ENCODE measurements at places on chromosomes 13 and 19.

DNA sequence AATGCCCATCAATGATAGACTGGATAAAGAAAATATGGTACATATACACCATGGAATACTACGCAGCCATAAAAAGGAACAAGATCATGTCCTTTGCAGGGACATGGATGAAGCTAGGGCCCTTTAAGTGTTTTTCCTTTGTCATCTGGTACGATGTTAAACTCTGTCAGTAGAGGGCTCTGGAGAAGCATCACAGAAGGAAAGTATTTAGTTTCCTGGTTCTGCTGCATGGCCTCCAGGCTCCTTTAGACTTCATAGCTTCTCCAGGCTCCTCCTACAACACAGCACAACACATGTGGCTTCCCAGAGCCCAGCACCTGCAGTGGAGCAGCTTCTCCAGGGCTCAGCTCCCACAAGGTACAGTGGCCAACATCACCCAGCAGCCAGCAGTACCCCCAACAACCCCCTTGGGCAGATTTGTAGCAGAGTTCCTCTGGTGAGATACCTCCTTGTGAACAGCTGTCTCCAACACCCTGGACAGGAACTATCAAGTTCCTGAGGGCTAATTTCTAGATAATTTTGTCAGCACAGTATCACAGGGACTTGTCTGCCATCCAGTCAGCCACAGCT, 63.4 kb downstream of the KCTD12 start:
- no peak for DNase-seq

- no peak for DNase-seq
These were observed 2.7 kb downstream of the FFAR3 start for GRCh38 chr19:35360880-35361420.

DNA sequence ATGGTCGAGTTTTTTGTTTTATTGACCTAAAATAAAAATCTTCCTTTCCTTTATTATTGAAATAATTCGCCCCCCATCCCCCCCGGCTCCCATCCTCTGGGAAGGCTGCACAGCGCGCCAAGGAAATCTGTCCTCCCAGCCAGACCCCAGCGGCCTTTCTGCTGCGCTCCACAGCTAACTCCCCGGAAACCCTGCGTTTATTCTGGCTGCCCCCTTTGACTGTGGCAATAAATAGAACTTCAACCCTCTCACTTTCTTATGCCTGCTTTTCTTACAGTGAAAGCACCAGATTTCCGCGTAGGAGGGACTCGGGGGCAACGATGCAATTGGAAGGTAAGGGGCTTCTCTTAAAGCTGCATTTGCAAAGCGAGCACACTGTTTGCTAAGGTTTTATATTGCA, 9.7 kb upstream of the C19orf12 start:
- no peak for DNase-seq

DNA sequence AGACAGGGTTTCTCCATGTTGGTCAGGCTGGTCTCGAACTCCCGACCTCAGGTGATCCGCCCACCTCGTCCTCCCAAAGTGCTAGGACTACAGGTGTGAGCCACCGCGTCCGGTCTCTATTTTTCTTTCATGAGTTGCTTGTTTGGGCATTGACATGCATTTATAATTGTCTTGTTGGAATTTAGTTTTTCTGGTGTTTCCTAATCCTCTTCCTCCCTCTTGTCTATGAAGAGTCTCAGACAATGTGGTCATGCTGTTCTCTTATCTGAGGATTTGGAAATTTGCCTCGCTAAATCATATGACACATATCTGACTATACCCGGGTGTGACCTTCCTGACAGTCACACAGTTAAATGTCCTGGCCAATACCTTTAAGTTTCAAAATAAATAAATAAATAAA, 7.4 kb upstream of the CEACAM18 start:
- no peak for DNase-seq

DNA sequence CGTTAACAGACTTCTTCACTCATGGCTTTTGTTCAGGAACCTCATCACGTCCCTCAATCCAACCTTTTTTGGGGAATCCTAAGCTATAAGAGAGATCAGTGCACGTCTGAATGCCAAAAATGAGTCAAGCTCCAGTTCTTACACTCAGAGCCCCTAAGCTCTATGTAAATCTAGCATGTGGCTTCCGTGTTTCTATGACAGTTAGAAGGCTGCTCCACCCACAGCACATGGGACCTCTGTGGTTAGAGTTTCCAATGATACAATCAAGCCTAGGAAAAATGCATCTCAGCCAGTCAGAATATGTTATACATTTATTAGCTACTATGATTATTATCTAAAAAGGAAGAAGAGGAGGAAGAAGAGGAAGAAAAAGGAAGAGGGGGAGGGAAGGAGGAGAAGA, 135.9 kb downstream of the ENOX1 start:
- DNase-seq, result no peak

- no peak for DNase-seq
These were observed 2.2 kb upstream of the ZNF577 start for GRCh38 chr19:51889934-51890333.

- peak; percentile 56 for DNase-seq
These were observed at the start of gene ABCC4 for GRCh38 chr13:95301183-95301967. TSS of gene ABCC4 (minus strand) at chr13:95301451. CDS start at chr13:95301314, 137 bp downstream.

DNA sequence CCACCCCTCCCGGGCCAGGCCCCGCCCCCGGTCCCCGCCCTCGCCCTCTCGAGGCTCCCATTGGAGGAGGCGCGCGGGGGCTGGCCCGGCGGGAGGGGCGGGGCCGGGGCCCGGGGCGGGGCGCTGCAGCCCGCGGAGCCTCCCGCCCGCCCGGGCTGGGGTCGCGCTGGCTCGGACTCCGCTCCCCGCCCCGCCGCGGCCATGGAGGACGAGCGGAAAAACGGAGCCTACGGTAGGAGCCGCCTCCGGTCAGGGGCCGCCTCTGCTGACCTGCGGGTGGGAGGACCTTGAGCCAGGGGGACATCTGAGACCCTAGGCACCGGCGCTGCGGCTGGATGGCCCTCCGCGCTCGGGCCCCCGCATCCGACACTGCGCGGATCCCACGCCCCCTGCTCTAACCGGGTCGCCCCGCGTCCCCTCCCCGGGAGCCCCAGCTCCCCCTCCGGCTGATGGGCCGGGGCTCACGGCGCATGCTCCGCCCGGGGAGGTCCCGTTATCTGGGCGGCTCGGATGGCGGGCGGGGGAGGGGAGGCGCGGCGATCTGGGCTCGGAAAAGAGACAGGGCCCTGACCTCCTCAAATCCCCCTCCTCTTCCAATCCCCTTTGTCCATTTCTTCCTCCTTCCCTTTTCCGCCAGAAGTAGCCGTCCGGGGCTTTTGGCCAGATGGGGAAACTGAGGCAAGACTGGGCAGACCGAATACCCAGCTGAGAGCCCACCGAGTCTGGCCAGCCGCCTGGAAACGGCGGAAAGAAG, 15.4 kb upstream of the AP1M2 start:
- DNase-seq, result peak; percentile 50

DNA sequence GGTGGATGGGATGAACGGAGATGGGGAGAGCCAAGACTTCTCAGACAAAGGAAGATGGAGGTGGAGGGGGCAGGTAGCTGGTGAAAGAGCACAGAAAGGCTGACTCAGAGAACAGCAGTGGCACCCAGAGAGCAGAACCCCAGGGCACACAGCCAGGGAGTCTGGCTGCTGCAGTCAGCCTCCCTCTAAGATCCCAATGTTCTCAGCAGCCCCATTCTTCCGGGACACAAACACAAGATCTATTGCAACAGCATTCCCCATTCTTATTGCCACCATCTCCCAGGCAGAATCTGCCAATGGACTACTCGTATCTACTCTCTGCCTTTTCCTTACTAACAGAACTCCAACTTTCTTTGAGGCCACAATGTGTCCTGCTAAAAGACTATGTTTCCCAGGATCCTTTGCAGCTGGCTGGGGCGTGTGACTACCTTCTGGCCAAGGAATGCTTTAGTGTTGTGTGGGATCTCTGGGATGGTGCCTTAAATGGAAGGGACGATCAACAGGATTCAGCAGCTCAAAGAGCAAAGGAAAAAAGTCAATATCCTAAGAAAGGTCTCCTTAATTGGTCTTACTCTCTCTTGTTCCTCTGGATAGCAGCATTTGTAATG, 7.5 kb downstream of the THAP8 start:
- no peak for DNase-seq

- DNase-seq, result no peak
These were observed 22.2 kb downstream of the FUZ start for GRCh38 chr19:49790866-49791265.

DNA sequence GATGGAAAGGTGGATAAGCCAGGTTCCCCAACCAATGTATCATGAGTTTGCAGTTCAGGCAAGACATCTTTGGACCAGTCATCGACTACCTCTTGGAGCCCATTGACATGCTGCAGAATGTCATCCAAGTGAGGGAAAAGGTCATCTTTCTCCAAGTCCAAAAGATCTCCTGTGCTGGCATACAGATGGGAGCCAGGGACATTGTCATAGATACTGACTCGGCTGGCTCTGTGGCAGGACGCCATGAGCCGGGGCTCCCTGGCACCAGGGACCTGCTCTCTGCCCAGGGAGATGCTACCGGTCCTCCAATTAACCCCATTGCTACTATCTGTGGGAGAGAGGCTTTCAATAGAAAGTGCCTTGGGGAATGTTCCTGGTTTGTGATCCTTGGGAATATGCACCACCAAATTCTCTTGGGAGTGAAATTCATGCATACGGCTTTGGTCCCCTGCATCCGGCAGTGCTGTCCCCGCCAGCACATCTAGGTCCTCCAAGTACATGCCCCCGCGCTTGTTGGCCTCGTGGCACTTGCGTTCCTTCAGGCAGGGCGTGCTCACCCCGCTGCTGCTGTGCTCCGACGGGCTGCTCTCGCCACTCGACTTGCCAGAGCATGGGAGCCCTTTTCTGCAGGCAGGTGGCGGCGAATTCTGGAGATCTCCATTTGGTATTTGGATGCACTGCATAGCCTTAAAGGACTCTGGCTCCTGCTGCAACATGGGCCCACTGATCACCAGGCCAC, 113.0 kb downstream of the KL start:
- no peak for DNase-seq

- no peak for DNase-seq
These were observed 19.4 kb upstream of the PLEKHF1 start for GRCh38 chr19:29645911-29646310.

GRCh38 chr19:58328999-58329398, 2.2 kb downstream of the ZSCAN22 start:
- no peak for DNase-seq

DNA sequence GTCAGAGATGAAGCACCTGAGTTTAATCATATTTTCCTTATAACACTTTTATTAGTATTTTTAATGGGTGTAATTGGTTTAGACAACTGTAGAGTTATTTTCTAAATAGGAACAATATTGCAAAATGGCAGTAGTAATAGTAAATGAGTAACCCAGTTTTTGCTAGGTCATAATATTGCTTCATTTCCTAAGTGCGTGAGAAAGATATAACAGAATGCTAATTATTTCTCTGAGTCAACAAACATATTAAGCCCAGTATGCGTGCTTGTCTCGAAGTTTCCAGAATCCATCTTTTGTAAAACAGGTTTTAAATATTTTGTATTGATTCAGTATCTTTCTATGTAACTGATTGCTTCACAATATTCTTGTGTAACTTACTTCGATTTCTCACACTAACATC, 315.3 kb downstream of the MYO16 start:
- no peak for DNase-seq

DNA sequence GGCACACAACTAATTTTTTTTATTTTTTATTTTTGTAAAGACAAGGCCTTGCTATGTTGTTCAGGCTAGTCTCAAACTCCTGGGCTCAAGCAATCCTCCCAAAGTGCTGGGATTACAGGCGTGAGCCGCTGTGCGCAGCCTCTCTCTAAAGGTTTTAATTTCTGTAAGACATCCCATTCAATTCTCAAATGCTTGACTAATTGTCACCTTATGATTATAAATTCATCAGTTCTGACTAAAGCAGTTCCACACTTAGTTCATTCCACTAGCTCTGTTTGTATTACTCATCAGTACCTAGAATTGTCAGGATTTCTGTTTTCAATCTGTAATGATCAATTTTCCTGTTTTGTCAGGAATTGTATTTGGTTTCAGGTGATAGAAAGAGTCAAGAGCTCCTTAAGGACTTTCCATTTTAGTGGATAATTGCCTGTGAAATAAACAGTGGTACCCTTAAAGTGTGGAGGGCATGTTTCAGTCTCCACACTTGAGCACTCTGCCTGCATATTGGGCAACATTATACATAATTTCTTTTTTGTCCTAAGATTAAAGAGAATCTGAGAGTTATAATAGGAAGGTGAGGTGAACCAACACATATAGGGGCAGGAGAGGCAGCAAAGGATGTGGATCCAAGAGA, 27.6 kb downstream of the GPALPP1 start:
- no peak for DNase-seq

DNA sequence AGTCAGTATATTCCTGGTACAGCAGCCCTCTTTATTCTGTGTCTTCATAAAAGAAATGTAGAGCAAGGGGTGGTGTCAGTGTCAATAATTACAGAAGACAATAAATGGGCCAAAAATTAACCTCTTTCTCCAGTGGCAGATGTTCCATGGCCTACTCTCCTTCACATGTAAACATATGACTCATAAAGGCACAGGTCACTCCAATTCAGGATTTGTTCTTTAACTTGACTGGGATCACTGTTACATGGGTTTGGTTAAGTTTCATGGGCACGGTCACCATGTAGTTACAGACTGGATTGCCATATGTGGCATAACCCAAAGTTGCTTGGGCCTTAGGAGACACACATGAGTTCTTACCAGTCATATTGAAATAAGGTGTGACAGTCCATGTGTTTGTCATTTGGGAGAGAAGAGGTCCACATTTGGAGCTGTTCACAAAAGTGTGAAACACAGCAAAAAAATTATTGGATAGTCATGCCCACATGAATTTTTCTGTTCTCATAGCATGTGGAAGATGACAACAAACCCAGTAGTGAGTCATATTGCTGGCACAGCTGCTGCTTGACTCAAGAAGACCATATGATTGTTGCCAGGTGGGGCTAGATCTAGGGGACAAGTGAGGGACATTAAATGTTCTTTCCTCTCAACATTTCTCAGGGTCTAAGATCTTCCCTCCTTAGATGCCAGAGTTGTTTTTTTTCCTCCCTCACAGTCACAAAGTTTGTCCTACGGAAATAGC, 68.1 kb upstream of the HTR2A start:
- no peak for DNase-seq

GRCh38 chr19:18612772-18613588, at the start of gene TMEM59L:
TSS of gene TMEM59L (plus strand) at chr19:18612870. CDS start at chr19:18612959, 89 bp downstream.
- no peak for DNase-seq

DNA sequence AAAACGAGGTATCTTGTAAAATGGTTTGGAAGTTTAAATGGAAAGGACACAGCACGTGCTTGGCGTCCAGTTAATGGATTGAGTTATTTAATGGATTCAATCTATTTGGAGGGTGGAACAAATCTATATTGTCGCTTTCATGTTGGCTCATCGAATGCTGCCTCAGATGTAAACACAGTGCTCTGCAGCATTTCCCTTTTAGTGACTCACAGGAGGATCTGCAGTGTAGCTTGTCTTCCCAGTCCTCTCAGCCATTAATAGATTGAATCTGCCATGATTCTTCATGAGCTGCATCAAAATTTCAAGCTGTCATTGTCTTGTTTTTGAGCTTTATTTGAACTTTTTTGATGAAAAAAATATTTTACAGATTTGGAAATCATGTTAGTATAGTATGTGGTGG, 44.7 kb downstream of the DHRS12 start:
- no peak for DNase-seq
